SW 1271 (cell line): ENCODE measurements at places on chromosomes 2 and 18.

- DNase-seq: no peak
These were observed 210.6 kb downstream of the BABAM2 start for GRCh38 chr2:28101123-28101522.

DNA sequence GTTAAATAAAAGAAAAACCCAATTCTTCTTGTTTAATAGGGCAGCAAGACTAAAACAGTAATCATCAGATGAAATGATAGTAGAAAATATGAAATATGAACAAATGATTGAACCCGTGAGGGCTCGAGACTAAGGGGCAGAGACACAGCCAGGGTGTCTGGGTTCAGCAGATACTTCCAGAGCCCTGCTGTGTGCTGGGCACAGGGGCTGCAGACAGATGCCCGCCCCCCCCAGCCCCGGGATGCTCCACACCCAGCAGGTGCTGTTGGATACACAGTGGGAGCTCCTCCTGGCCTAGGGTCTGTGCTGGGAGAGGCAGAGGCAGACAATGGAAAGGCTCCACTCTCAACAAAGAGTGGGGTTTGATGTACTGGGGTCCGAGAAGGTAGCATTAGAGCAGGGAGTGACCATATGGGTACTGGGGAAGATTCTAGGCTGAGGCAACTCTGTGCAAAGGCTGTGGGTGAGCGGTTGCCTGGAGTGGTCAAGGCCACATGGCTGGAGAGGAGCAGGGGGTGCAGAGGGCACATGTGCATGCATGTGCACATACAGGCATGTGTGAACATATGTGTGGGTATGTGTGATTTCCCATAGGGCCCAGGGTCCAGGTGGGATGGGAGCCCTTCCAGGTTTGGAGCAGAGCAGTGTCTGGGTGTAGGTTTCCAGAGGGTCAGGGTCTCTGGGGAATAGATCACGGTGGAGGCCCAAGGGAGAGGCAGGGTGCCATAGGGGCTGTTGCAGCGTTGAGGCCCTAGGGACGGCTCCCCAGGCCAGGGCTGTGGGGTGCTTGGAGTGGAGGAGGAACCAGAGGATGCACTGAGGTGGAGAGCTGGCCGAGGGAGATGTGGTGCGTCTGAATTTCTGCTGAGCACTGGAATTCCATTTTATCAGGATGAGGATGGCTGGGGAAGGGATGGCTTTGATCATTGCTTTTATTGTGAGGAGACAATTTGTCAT lies 36.7 kb downstream of the LDLRAD4 start:
- DNase-seq: no peak

DNA sequence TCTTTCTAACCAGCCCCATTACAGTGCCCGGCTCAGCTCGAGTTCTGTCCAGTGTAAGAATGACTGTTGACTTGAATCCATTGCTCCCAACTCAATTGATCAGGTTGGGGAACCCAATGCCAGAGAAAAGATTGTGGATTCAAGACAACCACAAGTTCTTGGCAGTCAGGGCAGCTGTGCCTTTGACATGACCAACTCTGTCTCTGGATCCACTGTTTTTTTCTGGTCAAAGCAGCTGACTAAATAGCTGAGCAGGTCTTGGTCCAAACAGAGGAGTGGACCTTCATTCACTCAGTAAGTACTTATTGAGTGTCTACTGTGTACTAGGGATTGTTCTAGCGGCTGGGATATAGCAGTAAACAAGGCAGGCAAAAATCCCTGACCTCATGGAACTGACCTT lies 6.3 kb upstream of the ATOH8 start:
- no peak for DNase-seq

DNA sequence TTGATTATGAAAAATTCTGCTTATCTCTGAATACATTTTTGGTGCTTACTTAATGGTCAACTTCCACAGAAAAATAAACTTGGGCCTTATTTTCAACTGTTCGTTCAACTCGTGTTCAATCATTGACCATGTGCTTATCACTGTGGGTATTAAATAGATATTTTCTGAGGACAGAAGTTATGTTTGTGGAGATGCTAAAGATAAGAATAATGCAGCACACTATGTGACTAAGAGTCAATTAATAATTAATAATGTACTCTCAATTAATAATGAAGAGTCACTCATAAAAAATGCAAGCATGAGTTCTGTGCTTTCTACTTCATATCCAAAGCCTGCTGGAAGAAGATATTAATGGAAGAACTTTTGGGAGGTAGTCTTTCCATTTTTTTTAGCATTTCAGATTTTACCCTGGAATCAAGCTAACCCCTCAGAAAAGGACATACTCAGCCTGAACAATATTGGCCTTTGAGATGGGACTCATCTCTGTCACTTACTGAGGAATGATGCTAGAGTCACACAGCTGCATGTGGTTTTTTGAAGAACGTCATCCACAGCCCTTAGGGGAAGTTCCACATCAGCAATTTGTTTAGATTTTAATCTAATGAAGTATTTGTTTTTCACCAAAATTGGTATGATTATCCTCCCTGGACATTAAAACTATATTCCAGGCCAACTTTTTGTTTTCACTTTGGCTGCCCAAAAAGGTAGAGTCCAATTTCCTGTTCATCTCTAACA lies 191.9 kb upstream of the CRIM1 start:
- DNase-seq: no peak

DNA sequence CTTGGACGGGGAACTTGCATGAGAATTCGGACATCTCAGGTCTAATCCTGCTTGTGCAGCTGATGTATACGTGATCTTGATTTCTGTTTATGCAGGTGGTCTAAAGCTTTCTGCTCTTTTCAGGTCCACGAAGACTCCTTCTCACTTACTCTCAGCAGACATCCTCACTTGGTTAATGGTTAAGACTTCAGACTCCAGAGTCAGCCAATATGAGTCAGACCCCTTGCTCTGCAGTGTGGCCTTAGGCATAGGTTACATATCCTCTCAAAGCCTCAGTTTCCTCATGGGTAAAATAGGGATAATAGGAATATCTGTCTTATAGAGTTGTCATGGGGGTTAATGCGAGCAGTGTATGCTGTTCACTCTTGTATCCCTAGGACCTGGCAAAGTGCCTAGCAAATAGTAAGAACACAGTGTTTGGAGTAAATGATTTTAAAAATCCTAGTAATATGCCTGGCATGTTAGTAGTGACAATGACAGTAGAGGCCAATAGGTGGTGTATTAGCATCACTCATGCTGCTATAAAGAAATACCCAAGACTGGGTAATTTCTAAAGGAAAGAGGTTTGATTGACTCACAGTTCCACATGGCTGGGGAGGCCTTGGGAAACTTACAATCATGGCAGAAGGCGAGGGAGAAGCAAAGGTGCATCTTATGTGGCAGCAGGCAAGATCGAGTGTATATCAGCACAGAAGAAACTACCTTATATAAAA lies 42.3 kb downstream of the XRCC5 start:
- DNase-seq: peak; percentile 23

DNA sequence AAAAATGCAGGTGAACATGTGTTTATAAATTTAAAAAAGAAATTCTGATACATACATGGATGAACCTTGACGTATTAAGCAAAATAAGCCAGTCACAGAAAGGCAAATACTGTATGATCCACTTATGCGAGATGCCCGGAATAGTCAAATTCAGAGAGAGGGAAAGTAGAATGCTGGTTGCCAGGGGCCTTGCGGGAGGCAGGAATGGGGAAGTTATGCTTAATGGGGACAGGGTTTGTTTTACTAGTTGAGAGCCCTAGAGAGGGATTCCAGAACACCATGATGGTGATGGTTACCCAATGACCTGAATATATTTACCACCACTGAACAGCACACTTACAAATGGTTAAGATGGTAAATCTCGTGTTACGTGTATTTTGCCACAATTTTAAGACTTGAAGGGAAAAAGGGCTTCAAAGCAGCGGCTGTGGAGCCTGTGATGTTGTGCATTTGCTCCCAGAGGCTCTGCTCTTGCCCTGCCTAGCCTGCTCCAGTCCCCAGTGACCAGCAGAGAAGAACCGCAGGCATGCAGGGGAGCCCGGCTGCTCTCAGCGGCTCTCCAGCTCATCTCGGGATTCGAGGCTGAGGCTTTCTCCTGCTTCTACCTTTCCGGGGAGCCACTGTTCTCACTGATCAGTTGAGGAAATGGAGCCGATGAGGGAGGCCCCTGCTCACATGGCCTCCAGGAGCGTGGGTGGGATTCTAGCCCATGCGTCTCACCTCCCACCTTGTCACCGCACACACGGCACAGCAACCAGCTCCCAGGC lies 51.7 kb upstream of the TFCP2L1 start:
- DNase-seq: no peak

- no peak for DNase-seq
These were observed 499.6 kb upstream of the RAB6C start for GRCh38 chr2:129479892-129480291.

DNA sequence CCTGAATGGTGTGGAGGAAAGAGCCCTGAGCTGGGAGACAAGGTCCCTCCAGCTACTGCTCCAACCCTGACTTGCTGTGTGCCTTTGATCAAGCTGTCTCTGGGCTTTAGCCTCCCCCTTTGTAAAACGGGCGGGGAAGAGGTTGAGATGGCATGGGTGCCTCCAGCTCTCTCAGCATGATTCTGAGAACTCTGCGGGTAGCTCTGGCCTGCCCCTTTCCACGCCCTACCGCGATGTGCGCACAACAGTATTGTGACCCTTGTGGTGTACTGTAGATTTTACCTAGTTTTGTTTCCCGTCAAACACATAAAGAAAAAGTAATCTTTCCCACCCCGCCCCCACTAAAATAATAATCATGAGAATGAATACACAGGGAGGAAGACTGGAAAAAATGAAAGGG lies 5.3 kb downstream of the CD8A start:
- no peak for DNase-seq

- DNase-seq: no peak
These were observed 5.4 kb downstream of the KHK start for GRCh38 chr2:27091746-27092695.

- DNase-seq: no peak
These were observed 10.0 kb upstream of the RHOB start for GRCh38 chr2:20436716-20437470.

DNA sequence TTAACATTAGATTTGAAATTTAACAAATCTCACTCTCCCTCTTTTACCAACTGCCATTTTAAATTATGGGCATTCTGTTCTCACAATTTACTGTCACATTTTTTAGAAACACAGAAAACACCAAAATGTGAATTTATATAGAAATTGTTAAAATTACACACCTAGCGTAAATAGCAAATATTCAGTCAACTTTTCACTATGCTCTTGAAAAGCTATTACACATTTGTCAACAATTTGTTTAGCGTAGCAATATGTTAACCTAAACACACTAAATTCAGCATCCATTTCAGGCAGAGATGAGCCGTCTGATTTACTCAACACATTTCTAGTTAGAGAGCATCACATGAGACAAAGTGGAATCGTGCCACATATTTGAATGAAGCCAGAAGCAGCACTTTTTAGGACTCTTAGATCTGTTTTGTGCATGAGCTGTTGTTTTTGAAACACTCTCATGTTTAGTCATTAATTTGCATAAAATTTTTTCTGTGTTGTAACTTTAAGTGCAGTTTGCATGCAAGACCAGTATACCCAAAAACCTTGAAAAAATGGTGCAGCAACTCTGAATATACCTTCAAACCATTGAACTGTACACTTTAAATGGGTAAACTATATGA lies 8.2 kb downstream of the TTC32 start:
- DNase-seq: no peak

DNA sequence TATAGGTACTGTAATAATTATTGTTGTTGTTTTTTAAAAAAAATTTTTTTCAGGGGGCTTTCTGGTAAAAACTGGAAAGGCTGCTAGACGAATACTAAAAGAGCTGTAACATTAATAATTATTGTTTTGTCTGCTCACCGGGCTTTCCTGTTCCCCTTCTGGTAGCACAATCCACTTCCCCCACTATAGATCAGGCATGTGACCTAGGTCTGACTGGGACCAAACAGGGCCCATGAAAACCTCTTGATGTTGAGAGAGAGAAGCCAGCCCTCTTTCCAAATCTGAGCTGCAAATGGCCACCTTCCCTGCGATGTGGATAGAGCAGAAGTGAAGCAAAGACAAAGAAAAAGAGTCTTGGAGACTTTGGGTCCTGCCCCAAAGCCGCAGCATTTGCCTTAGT lies 23.4 kb downstream of the SH2D6 start:
- no peak for DNase-seq

DNA sequence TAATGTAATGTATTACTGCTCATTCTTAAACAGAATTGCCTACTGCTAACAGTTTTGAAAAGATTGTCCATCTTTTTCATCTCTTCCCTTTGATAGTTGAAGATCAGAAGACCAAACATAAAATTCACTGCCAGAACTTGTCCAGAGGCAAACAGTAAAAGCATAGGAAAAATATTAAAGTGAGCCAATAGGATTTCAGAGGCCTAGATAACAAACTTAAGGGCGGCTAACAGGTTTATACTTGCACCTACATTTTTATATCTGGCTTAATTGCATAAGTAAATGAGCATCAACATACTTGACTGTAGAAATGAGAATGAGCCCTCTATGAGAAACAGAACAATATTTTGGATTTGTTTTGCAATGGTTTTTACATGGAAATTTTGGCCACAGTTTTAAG lies 30.3 kb downstream of the ZC3H15 start:
- no peak for DNase-seq

GRCh38 chr18:78562531-78562961 lies 417.1 kb upstream of the SALL3 start:
- DNase-seq: no peak

GRCh38 chr2:148701877-148702276 lies 57.3 kb downstream of the EPC2 start:
- no peak for DNase-seq

DNA sequence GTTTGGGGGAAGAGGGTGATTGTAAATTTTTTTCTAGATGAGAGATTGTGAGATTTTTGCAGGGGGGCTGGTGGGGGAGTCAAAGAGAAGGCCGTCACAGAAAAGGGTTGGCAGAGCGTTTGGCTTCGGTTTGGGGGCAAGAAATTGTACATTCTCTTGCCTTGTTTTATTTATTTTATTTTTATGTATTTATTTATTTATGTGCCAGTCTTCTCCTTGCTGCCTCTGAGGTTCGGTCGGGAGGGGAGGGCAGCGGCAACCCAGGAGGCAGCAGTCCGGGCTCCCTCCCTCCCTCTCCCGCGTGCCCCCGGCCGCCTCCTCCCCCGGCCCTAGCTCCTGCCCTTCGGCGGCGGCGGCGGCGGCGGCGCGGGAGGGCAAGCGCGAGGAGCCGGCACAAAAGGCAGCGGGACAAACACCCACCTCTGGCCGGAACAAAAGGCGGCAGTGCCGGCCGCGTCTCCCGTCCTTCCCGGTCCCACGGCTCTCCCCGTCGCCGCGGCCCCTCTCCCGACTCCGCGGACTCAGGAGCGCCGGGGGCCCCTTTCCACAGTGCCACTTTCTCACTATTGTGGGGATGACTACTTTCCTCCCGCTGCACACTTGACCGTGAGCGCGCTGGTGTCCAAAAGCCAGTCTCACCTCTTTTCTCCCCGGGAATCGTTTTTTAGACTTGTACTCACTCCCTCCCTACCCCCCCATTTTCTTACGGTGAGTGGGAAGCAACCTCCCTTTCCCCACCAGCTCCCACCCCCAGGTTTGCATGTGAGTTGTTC lies 1.2 kb downstream of the BCL11A start:
- no peak for DNase-seq

- DNase-seq: no peak
These were observed 1.5 kb downstream of the EXOC6B start for GRCh38 chr2:72824224-72824842.
